RKO (cell line): ENCODE measurements at places on chromosomes 4 and X.
A peak's percentile ranks its signal among the peaks of the same experiment; 100 is the strongest.

- DNase-seq = no peak
These were observed 73.7 kb downstream of the TBL1X start for GRCh38 chrX:9538544-9539045.

GRCh38 chrX:46873746-46874145, 36.9 kb downstream of the RP2 start:
- DNase-seq = no peak

DNA sequence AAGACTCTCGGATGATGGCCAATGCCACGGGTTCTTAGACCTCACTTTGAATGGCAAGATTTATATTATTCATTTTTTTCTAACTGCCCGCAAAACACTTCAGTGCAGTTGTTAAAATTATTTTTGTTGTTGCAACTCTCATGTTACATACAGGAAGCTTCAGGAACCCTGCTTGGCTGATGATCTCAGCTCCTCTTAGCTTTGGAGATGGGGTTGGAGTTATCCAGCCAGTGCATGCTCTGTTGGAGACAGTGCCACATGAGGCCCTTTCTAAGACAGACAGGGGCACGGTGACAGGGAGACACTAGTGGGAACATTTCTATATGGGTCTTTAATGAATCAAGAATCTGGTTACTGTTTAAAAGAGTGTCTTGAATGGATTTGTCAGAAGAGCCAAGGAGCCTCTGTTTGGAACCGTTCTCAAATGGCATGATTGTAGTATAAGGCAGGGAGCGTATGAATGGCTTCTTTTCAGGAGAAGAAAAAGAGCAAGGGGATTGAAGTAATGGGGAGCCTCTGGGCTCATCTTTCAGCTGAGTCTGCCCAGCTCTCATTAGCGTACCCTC, 61.9 kb upstream of the ENPP6 start:
- DNase-seq = no peak

GRCh38 chr4:175807547-175807946, 4.5 kb downstream of the GPM6A start:
- DNase-seq = no peak

DNA sequence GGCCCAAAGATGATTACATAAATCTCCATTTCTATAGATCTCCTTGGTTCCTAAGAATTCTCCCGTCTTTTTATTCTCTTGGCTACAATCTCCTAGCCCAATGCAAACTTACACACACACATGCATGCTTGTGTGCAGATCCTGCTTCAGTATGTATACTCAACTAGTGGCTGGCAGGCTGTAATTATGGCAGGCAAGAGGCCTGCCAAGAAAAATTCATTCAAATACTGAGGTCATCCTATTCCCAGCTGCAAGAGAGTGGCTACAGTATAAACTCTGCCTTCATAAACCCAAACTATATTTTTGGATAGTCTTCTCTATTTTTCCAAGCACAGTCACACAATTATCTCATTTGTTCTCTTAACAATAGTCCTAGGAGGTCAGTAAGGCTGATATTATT, 95.2 kb downstream of the SHROOM4 start:
- no peak for DNase-seq

DNA sequence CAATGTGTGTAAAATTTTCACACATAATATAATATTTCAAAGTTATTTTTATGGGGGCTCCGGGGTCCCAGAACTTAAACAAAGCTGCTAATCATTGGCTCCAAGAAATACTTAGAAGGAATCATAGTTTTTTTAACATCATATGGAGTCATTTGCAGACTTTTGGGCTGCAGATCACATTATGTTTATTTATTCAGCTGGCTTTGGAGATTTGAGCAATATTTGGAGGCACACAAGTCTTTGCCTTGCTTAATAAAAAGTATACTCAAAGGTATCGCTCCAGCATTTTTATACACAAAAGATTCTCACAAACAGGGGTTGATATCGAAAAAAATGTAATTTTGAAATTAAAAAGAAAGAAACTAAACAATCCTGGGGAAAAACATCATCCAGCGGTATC, 382.5 kb upstream of the TENM3 start:
- DNase-seq = no peak

- no peak for DNase-seq
These were observed 280.1 kb downstream of the DCHS2 start for GRCh38 chr4:154211506-154211905.

GRCh38 chr4:51884055-51884454, 41.1 kb downstream of the DCUN1D4 start:
- DNase-seq = no peak

- no peak for DNase-seq
These were observed at the start of gene ITM2A for GRCh38 chrX:79366873-79367749. TSS of gene ITM2A (minus strand) at chrX:79367334. CDS start at chrX:79367215, 119 bp downstream.

- DNase-seq = no peak
These were observed 114.1 kb downstream of the GLUD2 start for GRCh38 chrX:121161501-121161933.

GRCh38 chr4:106329041-106329618, 12.8 kb downstream of the AIMP1 start:
- peak; percentile 66 for DNase-seq

- no peak for DNase-seq
These were observed 21.3 kb upstream of the SFRP2 start for GRCh38 chr4:153809916-153810810.

GRCh38 chr4:99917575-99917974, 23.3 kb upstream of the LAMTOR3 start:
- no peak for DNase-seq

GRCh38 chrX:131827935-131828334, 195.2 kb upstream of the STK26 start:
- peak; percentile 79 for DNase-seq

- DNase-seq = no peak
These were observed 8.7 kb downstream of the GCNA start for GRCh38 chrX:71586929-71587328.

GRCh38 chrX:23838953-23839352, 56.0 kb downstream of the SAT1 start:
- DNase-seq = no peak

DNA sequence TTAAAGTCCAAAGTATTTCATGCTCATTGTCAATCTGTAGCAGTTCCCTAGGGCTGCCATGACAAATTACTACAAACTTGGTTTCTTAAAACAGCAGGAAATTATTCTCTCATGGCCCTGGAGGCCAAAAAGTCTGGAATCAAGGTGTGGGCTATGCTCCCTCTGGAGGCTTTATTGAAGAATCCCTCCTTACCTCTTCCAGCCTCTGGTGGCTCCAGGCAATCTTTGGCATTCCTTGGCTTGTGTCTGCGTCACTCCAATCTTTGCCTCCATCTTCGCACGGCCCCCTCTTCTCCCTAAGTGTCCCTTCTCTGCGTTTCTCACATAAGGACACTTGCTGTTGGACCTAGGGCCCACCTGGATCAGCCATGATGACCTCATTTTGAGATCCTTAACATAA, 170.4 kb downstream of the SMIM20 start:
- no peak for DNase-seq

GRCh38 chr4:5004496-5004895, 14.8 kb downstream of the CYTL1 start:
- DNase-seq = no peak

GRCh38 chr4:153933915-153934687, 145.2 kb upstream of the SFRP2 start:
- DNase-seq = no peak

DNA sequence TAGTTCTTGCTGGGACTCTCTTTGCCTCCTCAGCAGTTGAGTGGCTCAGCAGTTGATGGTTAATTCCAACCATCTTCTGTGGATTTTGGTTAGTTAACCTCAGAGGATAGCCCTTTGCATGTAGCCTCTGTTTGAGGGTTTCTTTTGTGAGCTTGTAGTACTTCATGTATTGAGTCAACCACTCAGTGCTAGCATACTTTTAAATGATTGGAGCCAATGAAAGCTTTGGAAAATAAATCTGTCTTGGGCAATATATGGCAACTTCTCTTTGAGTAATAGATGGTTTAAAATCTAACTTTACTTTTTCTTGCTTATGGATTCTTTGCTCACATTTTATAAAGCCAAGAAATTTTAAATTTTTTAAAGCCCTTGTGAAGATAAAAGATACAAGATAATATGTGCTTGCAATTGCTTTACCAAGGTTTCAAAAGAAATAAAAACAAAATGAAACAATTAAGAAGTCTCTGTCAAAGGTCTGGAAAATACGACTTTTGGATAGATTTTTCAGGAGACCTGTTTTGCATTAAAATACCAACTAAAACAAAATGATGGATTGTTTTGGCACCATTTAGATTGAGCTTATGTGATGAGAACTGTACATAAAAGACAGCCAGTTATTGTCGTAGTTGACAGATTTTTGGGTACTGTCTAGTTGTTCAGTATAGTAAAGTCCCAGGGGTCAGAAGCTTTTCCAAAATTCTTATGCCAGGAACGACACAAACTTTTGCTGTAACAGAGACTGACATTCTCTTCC, 181.9 kb downstream of the SPRY1 start:
- DNase-seq = no peak
